ENCODE measurements at places on chromosomes 2 and 18. TPM values are rescaled to one million over a fixed set of nuclear protein-coding genes. Genes with fewer than 3 reads are reported as not detected.

DNA sequence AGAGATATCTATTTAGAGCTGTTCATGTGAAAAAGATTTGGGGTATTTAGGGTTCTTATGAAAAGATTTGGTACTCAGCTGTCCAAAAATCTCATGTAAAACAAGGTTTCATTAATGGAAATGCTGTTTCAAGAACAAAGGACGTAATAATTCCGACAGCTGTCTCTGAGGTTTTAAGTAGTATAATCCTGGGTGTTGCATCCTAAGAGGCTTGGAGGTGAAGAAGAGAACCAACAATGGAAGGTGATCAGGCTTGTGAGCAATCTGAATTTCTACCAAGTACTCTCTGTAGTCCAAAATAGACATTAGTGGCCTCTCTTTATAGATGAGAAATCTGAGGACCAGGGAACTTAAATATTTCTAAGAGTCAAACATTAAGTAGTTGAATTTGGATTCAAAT, 205.1 kb downstream of the BABAM2 start:
- no peak for DNase-seq

- DNase-seq: peak; percentile 58
Observed at GRCh38 chr2:31729442-31730092, 148.8 kb upstream of the SRD5A2 start.

GRCh38 chr2:217899231-217900009, 103.4 kb downstream of the TNS1 start:
- DNase-seq: peak; percentile 83

DNA sequence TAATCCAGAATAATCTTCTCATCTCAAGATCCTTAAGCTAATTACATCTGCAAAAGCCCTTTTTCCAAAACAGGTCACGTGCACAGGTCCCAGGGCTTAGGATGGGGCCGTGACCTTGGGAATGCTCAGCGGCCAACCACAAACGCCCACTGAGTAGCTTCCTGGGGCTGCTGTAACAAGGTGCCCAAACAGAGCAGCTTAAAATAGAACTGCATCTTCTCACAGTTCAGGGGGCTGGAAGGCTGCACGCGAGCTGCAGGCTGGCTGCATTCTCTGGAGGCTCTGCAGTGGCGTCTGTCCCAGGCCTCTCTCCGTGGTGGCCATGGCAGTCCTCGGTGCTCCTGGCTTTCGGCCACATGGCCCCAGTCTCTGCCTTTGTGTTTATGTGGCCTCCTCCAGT, 31.9 kb downstream of the ADI1 start:
- no peak for DNase-seq

The IL1RL2 gene
- 1.7 TPM for total RNA-seq
